ENCODE measurements at places on chromosomes 16 and 17.

- no peak for ATAC-seq
Observed at GRCh38 chr16:27817038-27817437, 246.5 kb downstream of the GSG1L start.

GRCh38 chr16:13835387-13835786 is 84.6 kb upstream of the ERCC4 start:
- no peak for ATAC-seq

GRCh38 chr17:4104506-4104905 is 38.3 kb downstream of the ZZEF1 start:
- ATAC-seq, result no peak

DNA sequence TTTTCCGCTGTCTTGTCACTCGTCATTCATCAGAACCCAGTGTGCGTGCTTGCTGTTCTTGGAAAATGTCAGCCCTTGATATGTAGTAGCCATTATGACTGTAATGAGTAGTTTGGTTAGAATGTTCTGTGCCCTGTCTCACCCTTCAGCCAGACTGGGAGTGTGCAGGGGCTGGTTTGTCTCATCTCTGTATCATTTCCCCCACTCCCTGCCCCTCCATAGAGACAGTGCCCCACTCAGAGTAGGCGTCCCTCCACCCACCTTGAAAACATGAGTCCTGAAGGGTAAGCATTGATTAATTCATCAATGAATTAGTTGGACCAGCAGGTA is 137.0 kb upstream of the PLCG2 start:
- no peak for ATAC-seq

DNA sequence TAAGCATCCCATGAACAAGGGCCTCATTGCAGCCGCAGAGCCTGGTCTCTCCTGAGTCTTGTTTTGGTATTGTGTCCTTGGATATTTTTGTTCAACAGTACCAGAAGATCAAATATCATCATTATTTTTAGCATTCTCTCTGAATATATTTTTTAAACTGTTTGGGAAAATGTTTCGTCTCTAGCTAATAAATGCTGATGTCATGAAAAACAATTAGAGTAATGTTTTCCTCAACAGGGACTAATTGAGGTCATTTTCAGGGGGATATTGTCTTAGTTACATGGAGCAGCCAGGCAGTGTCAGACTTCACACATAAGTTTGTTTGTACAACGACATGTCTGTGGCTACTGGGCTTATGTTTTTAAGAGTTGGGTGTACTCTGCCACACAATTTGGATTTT is 805.3 kb upstream of the SOX9 start:
- ATAC-seq, result no peak

DNA sequence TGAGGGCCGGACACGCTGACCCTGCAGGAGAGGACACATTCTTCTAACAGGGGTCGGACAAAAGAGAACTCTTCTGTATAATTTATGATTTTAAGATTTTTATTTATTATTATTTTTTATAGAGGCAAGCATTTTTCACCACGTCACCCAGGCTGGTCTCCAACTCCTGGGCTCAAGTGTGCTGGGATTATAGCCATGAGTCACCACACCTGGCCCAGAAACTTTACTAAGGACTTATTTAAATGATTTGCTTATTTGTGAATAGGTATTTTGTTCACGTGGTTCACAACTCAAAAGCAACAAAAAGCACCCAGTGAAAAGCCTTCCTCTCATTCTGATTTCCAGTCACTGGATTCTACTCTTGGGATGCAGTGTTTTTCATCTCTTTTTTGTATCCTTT is 2.3 kb upstream of the SERPINF1 start:
- ATAC-seq, result no peak

DNA sequence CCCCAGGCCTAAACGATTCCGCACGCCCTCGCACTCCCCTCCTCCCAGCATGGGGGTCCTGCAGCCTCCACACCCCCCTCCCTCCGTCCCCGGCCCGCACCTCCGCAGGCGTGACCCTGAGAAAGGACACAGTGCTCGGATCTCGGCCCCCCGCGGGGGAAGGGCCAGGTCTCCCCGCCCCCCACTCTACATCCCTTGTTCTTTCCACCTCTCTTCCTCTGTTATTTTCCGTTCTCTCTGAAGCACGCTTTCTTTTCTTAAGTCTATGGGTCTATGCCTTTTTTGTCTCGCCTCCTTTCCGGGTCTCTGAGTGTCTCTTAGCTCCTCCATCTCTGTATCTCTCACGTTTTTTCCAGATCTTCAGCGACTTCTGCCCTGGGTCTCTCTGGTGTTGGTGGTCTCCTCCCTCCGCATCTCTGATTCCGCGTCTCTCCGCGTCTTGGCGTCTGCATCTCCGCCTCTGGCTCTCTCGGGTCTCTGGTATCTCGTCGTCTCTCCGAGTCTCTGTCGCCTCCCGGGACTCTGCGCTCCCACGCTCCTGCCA is 2.1 kb upstream of the HES7 start:
- ATAC-seq, result peak; percentile 23

DNA sequence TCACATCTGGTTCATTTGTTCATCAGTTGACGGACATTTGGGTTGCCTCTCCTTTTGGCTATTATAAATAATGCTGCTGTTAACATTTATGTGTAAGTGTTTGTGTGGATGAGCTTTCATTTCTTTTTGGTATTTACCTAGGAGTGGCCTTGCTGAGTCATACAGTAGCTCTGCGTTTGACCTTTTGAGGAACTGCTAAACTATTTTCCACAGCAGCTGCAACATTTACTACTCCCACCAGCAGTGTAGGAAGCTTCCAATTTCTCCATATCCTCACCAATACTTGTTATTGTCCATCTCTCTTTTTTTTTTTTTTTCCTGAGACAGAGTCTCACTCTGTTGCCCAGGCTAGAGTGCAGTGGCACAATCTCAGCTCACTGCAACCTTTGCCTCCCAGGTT is 20.7 kb upstream of the PLCG2 start:
- ATAC-seq, result peak; percentile 89

DNA sequence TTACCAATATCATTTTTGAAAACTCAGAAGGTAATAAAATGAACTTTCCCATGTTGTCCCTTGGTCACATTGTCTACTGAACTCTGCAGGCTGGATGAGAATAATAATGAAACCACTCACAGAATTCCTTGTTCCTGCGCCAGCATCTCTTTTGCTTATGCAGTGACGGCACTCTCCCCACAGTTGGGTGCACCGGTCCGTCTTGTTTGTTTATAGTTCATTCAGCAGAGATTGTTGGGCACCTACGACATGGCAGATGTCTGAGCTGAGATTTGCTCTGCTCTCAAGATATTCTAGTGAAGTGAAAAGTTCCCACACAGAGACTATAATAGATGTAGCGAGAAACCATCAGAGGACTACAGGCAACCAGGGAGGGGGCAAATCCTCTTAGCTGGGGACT is 375.7 kb upstream of the CDH11 start:
- ATAC-seq, result no peak

GRCh38 chr17:73249700-73250099 is 12.0 kb downstream of the CPSF4L start:
- ATAC-seq, result no peak

DNA sequence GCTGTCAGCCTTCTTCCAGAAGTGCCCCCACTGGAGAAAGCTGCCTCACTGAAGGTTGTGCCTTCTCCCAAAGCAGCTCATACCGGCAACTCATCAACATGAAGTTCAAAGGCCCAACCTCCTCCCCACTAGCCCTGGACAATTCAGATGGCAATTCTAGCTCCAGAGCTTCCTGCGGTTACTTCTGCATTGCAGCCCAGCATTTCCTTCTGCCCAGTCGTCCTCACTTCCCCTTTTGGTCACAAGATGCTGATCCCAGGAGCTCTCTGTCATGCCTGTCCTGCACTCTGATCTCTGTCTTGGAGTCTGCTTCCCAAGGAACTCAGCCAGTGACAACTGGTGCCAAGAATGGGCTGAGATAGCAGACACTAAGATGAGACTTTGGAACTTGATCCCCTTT is 178.2 kb upstream of the SOX9 start:
- no peak for ATAC-seq

DNA sequence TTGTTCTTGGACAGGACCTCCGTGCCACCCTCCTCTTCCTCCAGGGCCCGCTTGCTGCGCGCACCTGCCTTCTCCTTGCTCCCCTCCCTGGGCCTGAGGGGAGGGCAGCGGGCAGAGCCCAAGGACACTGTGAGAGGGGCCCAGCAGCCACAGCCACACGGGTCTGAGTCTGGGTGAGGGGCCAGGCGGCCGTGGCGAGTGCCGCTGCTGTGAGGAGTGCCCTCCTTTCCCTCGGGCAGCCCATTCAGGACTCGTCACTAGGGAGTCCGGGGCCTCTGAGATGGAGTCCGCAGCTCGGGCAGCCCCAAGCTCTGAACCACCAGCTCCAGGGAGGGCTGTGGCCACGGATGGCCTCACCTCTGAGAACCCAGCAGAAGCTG is 5.6 kb downstream of the DUS1L start:
- no peak for ATAC-seq

DNA sequence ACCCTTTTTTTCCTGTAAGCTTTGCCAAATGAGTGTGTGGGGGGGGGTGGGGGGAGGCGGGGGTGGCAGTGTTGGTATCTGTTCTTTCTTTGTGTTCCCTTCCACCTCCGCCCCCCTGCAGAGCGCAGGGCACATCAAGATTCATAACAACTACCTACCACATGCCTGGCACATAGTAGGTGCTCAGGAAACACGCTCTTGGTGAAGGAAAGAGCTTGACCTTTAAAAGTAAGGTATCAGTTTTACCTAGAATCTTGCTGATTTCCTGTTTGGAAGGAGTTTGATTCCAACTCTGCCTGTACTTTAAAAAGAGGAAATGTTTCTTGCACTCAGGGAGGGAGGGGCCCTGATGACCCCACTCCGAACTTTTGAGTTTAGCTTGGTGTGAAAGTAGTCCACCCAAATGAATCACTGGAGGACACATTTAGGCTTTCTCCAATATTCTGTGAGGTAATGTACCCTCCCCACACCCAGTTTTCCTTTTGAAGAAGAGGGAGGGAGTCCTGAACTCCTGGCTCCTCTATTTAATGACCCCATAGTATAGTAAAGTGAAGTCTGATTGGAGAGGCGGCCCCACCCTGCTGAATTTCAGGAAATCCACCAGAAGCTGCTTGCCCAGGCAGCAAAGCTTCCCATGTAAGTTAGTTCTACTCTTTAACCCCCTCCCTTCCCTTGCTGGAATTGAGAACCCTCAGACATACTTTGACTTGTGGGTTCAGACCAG is 560 bp upstream of the FAM20A start:
- no peak for ATAC-seq

DNA sequence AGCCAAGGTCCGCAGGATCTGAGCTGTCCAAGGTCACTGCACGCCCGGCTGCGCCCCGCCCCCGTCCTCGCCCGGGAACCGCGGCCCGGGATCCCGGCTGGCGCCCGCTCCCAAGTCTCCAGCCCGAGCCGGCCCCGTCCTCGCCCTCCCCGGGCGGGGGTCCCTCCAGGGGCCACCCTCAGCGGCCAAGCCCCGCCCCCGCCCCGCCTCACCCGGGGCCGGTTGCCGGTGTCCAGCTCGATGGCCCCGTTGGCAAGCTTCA is 216 bp downstream of the VPS9D1 start:
- peak; percentile 4 for ATAC-seq

GRCh38 chr17:73043686-73044581 is 48.6 kb downstream of the SLC39A11 start:
- ATAC-seq, result no peak

DNA sequence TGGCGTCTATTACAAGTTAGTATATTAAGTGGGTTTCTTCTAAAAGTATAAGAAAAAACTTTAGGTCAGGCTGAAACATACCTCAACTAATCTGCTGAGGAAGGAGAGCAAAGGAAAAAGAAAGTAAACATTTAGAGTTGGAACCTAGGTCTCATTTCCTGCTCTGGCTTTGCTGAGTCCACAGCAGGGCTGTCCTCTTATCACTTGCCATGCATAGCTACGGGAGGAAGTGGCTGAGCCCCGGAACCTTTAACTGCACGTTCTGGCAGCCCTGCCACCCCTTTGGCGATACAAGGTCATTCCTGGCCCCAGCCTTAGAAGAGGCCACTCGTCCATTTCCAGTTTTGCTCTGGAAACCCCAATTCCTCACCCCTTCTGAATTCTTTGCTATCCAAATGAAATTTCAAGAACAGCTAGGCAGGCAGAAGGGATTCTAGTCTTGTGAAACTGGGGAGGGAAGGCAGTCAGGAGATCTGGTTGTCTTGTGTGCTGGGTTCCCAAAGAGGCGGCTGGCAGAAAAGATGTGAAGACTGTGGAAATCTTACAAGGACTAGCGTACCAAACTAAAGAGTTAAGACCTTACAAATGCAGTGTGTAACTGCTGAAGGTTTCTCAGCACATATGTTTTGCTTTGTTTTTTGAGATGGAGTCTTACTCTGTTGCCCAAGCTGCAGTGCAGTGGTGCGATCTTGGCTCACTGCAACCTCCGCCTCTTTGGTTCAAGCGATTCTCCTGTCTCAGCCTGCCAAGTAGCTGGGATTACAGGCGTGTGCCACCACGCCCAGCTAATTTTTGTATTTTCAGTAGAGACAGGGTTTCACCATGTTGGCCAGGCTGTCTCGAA is 19.1 kb downstream of the WIPI1 start:
- ATAC-seq, result no peak

- ATAC-seq, result no peak
Observed at GRCh38 chr17:67950945-67951344, 45.3 kb downstream of the C17orf58 start.

DNA sequence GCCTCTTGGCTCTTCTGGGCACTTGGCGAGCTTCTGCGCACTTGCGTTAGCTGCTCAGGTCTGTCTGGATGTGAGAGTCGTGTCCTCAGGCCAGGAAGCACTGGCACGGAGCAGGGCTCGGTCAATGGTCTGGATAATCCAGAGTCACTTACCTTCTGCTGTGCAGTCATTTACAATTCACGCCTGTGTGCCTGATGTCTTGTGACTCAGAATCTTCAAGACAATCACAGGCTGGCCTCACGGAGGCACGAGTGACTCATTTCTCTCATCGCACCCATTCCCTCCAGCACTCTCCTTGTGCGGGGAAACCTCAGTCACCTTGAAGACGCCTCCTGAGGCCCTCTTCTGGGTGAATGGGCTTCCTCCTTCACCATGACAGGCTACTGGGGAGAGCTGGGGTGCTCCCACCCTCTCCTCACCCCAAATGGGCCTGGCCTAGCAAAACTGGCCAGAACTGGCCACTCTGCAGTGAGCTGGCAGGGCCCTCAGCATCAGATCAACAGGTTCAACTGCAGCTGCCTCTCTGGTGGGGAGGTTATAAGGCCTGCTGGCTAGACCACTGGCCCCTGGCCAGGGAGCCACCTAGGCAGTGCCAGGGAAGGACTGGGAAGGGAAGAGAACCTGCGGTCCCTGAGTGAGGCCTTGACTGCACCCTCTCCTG is 1.9 kb upstream of the CAPN15 start:
- peak; percentile 34 for ATAC-seq

DNA sequence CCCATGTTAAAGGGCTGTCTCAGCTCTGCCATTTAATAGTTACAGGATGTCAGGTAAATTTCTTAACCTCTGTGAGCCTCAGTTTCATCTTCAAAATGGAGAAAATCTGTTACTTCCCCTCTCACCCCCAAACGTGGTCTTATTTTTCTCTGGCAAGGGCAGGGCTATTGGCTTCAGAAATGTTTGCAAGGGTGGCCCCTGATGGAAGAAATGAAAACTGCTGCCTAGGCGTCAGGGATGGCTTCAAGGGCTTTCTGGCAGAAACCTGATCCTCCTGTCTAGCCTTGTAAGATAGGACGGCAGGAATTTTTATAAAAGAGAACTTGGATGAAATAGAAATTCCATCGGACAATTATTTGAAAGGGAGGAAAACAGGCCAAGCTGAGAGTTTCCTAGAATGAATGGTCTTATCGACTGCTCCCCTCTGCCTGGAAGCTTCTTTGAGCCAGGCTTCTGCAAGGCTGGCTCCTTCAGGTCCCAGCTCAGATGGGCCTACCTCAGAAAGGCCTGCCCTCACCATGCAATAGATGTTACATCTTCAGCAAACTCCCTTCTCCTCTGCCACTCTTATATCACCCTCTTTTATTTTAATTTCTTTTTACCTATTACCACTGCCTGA is 43.0 kb upstream of the TANGO6 start:
- ATAC-seq, result peak; percentile 60

Measured in motor neuron (in vitro differentiated cells).